Right ventricle myocardium superior (tissue), 1 donor: ENCODE measurements at places on chromosomes 2 and 18.

DNA sequence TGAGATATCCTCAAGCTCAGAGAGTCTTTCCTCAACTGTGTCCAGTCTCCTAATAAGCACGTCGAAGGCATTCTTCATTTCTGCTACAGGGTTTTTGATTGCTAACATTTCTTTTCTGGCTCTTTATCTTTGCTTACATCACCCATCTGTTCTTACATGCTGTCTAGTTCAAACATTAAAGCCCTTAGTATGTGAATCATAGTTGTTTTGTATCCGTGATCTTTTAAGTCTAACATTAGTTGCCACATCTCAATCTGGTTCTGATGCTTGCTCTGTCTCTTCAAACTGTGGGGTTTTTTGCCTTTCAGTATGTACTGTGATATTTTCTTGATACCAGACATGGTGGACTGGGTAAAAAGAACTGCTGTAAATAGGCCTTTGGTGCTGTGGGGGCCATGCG lies 235.2 kb downstream of the SH3RF3 start:
- DNase-seq: no peak

DNA sequence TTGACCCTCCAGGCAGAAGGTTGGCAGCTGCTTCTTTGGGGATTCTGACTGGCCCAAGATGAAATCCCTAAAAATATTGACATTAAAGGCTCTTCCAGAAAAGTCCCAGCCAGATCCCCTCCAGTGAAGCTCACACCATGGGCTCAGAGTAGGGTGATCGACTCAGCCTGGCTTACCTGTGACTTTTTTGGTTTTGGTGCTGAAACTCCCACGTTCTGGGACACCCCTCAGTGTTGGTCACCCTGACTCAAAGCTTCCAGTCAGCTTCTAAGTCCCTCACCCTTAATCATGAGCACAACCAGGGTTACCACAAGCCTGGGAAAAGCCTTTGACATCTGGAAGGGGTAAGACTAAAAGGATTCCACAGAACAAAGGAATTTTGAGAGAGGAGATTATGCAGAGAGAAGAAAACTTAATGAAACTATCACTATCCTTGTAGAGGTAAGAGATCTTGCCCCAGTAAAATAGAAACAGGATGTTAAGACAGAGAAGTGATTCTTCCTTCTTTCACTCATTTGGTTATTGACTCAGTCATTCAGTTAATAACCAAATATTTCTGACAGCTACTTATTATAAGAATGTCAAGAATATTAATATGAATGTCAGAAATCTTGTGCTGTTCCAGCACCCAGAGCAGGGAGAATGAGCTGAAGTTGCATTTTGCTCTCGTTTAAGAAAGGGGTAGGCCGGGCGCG lies 66.8 kb upstream of the SEC11C start:
- no peak for DNase-seq

- no peak for DNase-seq
Observed at GRCh38 chr2:44777036-44777435, 164.5 kb upstream of the SIX3 start.

DNA sequence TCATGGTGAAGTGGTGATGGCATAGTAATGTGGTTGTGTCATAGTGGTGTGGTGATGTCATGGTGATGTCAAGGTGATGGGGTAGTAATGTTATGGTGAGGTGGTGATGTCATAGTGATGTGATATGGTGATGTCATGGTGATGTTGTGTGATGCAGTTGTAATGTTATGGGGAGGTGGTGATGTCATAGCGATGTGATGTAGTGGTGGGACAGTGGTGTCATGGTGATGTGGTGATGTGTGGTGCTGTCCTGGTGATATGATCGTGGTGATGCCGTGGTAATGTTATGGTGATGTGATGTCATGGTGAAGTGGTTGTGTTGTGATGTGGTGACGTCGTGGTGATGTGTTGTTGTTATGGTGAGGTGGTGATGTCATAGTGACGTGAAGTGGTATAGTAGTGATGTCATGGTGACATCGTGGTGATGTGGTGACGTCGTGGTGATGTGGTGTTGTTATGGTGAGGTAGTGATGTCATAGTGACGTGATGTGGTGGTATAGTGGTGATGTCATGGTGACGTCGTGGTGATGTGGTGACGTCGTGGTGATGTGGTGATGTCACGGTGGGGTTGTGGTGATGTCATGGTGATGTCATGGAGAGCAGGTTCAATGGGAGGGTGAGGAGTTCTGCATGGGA lies 242.7 kb upstream of the MYT1L start:
- DNase-seq: no peak

DNA sequence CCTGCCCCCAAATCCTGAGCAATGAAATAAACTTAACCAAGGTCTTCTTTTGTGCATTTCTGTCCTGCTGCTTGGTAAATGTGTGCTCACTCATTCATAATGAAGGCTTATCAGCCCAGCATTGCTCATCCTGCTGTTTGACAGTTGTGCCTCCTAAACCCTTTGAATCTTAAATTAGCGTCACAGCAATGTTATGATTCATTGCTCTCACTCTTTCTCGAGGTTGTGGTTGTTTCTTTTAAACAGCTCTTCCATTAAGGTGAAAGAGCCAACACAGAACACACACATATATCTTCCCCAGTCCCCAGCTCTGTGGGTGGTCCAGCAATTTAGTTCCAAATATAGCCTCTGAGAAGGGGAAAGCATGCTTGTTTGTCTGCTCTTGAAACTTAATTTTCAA lies 84.0 kb downstream of the EVA1A start:
- DNase-seq: no peak

DNA sequence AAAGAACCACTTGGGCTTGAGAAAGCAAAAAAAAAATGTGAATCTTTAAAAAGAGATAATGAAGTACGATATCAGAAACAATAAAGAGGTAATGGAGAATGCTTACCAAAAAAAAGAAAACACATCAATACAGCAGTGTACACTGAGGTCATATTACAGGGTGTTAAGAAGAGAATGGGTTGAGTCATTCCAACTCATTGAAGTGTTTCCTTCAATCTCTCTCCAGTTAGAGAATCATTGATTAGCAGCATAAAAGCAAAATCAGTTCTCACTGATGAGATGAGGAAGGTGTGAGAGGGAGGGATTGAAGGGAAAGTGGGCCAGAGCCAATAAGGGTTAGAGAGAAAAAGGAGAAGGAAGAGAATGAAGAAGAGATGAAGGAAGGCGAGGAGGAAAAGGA lies 43.9 kb upstream of the SGPP2 start:
- DNase-seq: no peak

DNA sequence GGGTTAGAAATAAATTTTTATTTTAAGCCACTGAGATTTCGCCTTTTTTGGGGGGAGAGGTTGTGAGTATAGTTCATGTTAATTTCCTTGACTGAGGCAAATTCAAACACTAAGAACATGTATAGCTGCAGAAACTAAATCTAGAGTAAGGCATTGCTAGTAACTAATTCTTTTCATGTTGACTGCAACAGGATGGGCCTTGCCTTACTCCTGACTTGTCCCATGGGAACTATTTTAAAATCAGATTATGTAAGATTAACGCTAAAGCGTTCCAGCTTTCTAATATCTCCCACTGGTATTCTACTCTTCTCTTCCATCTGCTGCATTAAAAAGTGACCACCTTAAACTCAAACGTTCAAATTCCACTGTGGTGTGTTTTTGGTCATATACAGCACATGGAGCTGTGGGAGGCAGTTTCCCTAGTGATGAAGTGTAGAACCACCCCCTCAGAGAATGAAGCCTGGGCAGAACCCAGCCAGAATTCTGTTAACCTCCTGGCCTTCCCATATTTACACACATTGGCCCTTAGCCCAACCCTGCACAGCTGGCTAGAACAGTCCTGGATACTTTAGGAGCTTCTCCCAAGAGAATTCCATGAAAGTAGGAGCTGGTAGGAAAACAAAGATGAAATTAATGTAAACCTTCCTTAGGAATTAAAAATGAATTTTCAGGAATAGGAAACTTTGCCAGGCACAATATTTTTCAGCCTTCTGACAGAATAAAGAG lies 687.8 kb downstream of the SLC4A3 start:
- no peak for DNase-seq

GRCh38 chr2:204449977-204450376 lies 95.3 kb upstream of the PARD3B start:
- DNase-seq: no peak

DNA sequence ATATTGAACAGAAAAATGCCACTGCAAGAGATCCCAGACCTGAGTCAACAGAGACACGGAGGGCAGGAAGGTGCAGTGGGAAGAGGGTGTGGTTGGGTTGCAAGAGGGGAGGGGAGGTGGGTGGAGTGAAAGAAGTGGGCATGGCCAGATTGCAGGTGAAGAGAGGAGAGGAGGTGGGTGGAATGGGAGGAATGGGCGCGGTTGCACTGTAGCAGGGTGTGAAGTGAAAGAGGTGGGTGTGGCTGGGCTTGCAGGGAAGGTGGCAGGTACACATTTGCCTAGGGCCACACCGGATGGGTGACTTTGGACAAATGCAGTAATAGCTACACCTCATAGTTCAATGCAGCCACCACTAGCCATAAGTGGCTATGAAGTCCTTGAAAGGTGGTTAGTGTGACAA lies 71.1 kb downstream of the DOCK10 start:
- DNase-seq: no peak

DNA sequence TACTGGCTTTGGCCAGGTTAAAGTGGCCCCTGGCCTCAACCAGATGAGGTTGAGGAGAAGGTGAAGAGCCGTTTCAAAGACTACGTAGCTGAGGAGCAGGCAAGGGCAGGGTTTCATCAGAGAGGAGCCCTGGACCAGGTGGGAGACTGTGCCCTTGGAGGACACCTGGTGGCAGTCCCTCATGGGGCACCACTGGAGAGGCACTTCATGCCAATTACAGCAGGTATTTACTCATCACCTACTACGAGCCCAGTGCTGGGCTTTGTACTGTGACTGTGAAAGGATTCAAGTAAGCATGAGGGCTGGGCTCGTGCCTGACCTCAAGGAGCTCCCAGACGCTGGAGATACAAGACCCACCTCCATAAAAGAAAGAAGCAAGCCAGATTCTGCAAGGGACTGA lies 37.6 kb downstream of the SMAD7 start:
- no peak for DNase-seq

DNA sequence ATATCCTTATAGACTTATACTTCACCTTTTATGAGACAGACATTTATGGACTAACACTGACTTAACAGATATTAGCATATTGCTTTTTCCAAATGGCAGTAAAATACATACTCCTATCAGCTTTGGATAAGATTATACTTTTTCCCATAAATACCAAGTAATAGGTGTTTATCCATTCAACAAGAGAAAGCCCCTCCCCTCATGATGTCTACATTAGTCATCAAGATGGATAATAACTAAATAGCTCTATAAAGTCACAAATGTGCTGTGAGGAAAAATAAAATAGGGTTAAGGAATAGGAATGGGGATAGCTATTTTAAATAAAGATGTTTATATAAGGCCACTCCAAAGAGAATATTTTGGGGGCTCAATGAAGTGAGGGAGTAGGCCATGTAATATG lies 39.4 kb downstream of the CSRNP3 start:
- no peak for DNase-seq

DNA sequence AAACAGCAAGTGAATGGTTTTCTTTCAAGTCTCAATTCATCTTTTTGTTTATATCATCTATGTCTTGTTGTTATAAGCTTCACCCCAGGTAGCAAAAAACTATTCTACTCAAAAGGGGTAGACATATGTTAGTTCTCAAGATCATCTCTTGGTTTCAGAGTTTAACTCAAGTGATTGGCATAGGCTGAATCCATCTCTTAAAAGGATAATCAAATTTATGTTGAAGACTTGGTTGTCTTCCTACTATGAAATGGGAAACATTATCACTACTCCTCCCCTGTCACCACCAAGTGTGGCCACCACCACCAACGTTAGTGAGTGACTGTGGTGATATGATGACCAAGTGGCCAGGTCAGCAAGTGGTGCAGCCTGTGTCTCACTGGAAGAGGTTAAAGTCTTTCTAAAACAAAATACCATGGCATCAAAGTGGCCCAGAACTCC lies 1.5 kb downstream of the IL1B start:
- DNase-seq: no peak

- no peak for DNase-seq
Observed at GRCh38 chr2:29024882-29025430, 43.9 kb downstream of the TOGARAM2 start.

DNA sequence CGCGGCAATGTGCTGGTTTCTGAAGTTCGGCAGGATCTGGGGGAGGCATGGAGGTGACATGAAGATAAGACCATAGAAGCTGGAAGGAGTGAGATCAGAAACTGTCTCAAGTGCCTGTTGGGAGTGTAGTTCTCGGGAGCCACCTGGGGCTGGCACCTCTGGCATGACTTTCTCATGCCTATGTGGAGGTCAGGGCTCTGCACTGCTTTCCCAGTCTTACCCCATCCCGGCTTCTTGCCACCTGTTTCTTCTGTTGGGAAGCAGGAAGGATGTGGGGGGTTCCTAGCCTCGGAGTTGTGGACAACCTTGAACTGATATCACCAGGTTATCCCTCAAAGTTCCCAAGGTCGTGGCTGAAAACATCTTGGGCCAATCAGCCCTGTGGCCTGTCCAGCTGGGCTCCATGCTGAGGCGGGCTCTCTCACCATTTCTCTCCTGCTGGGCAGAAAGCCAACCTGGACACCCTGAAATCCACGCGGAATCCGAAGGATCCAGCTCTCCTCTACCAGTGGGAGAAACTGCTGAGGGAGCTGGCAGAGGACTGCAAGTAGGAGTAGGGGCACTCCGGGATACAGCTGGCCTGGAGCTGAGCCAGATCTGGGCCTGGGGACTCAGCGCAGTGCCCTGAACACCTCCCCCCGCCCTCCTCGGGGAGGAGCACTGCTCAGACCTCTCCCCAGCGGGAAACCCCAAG lies 42.5 kb downstream of the FER1L5 start:
- no peak for DNase-seq

DNA sequence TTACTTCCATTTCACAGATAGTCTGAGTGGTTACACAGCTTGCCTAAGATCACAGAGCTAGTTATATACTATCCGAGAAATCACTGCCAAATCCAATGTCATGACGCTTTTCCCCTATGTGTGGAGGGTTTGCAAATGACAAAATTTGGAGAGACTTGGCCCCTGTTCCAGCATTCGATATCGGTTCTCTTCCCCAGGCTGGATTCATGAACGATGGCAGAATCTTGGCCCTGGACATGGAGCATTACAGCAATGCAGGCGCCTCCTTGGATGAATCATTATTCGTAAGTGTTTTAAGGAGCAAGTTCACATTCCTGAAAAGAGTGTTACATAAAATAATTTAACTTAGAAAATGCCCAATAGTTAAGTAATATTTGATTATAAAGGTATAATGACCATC lies 55.1 kb downstream of the AOX1 start:
- DNase-seq: no peak

DNA sequence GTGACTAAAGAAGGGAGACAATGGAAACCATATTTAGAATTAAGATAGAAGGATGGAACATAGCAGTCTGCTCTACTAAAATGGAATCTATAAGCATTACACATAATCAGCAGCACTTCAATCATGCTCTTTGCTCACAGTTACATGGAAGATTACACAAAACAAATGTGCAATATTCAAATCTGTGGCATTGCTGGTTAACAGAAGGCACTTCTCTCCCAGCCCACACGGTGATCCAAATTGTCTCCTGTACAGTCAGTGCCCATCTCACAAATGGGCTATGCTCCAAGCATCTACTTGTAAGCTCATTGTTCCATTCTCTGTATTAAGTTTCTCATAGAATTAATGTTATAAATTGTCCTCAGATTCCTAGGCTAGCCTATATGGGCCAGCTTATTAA lies 716.6 kb downstream of the NRXN1 start:
- DNase-seq: no peak

GRCh38 chr2:225637259-225637658 lies 237.7 kb downstream of the NYAP2 start:
- no peak for DNase-seq
